ENCODE measurements at places on chromosomes 5 and 9.

DNA sequence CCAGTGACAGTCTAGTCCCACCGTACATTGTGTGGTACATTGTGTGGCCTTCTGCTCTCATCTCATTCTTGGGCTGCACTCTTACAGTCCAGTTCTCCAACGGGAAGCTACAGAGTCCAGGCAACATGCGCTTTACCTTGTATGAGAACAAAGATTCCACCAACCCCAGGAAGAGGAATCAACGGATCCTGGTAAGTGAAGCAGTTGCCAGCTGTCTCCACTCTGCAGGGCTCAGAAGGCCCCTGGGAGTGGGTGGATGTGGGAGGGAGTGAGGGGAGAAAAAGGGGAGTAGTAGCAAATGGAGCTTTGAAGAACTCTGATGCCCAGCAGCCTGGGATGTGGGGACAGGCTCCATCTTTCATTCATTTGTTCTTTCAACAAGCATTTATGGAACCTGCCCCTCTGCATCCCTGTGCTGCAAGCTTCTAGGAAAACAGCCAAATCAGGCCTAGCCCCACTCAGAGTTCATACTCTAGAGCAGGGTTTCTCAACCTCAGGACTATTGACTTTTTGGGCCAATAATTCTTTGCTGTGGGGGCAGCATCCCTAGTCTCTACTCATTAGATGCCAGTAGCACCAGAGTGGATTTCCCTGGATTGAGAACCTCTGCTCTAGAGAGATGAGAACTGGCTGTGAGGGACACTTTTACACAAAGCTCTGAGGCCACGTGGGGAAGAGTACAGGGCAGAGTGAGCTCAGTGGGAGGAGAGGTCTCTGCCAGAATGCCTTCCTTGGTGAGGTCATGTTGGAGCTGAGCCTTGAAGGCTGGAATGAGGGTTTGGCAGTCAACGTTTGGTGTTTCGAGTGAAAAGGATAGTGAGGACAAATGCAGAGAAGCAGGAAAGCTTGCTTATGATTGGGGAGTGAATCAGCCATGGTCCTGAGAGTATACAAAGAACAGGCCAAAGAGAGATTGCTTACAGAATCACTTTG is 1.1 kb downstream of the POLR1E start:
- DNase-seq = no peak

- no peak for DNase-seq
Measured at GRCh38 chr5:37665272-37665671, 174.6 kb downstream of the GDNF start.

GRCh38 chr9:114084282-114085073 is 6.4 kb upstream of the AMBP start:
- DNase-seq = peak; percentile 2

GRCh38 chr9:17742067-17742466 is 163.2 kb downstream of the SH3GL2 start:
- no peak for DNase-seq

DNA sequence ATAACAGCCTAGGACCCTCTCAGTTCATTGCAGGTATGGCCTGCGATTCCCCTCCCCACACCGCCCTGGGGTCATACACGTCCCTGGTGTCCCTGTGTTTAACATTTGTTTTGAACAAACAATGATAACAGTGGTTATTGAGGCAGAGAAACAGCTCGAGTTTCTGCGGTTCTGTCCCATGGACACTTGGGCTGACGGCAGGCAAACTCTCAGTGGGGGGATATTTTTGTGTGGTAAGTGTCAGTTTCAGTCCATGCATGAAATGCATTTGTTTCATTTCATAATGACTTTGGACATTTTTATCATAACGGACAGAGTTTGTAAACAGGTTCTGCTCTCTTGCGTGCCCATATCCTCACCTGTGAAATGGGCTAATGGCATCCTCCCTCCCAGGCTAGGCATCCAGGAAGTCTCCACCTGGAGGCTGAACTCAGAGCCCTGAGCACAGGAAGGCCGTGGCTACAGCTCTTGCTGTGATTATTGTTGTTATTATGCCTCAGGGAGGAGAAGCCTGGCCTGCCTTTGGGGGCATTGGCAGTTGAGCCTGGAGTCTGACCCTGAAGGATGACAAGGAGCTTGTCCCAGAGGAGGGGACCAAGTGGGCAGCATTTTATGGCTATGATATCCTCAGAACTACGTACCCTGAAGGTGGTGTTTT is 190.9 kb downstream of the GADD45G start:
- no peak for DNase-seq

DNA sequence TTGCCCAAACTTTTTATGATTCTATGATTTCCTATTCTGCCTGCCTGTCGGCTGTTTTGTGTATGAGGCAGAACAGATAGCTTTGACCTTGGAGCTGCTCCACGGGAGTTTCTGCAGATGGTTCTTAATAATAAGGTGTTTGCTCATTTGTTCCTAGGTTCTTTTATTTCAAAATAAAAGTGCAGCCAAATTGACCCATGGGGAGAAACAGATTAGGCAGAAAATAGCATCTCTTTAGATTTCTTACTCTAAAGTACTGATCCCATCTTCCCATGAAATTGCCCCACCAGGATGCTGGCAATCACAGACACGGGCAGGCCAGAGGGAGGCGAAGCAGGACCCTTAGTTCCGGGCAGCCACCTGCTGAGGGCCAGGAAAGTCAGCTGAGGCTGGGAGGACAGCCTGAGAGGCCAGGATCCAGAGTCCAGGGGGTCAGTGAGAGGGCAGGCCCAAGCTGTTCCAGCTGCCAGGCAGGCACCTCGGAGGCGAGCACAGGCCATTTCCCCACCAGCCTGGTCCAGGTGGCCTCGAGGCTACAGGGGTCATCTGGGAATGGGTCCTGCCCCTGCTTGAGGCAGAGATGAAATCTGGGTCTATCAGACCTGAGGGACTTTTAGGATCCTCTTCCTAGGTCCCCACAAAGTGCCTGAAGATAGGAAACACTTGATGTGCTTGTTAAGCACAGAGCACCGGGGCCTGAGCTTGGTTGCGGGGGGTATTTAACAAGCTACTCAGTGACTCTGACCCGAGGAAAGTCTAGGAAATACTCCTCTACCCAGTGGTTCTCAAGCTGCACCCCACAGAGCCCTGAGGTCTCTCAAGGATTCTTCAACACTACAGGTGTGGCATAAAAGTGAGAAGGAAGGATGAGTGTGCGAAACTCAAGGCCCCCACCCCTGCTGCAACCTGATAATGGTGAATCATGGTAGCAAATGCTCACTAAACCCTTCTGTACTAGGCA is 145.4 kb downstream of the CMYA5 start:
- no peak for DNase-seq

All from BE2C (cell line).